GM23248 (cell line): ENCODE measurements at places on chromosomes 5 and 9. TPM values are rescaled to one million over a fixed set of nuclear protein-coding genes. Genes with fewer than 3 reads are reported as not detected.

Gene FBXW5
- 110 and 113 TPM in 2 replicates for polyA plus RNA-seq

Gene ZCCHC7
- 18.9 and 19.4 TPM in 2 replicates for polyA plus RNA-seq

Gene FGF1
- 27.7 and 29.6 TPM in 2 replicates for polyA plus RNA-seq

Gene SLC6A3
- not detected in 2 replicates for polyA plus RNA-seq

Gene ACER2
- polyA plus RNA-seq, result 0.30 and 0.48 TPM in 2 replicates

DNA sequence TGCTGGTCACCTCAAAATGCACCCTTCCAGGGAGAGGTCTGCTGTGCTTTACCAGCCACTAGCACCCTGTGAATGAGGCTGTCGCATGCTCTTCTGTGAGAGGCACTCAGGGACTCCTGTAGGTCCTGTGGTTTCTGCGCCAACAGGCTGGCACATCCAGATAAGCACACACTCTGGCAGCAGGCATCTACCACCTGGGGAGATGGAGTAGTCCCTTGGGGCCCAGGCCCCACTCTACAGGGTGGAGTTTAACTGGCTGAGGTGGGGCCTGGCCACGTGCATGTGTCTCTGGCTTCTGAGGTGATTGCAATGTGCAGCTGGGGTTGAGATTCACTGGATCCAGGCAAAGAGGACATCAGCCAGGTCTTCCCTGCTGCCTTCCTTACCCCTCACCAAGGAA is 32.3 kb downstream of the TMEM174 start:
- H3K27me3 ChIP-seq, result no peaks in the 10 kb centered on the region
- H3K4me3 ChIP-seq, result no peak overlapping the region
- no peak for DNase-seq
- H3K36me3 ChIP-seq, result no peaks in the 10 kb centered on the region
- no peaks in the 10 kb centered on the region for H3K4me1 ChIP-seq

GRCh38 chr5:5929291-5930020 is 448.9 kb downstream of the MED10 start:
- H3K27me3 ChIP-seq, result no peaks in the 10 kb centered on the region
- H3K4me1 ChIP-seq, result no peaks in the 10 kb centered on the region
- no peak overlapping the region for H3K4me3 ChIP-seq
- H3K36me3 ChIP-seq, result no peaks in the 10 kb centered on the region

DNA sequence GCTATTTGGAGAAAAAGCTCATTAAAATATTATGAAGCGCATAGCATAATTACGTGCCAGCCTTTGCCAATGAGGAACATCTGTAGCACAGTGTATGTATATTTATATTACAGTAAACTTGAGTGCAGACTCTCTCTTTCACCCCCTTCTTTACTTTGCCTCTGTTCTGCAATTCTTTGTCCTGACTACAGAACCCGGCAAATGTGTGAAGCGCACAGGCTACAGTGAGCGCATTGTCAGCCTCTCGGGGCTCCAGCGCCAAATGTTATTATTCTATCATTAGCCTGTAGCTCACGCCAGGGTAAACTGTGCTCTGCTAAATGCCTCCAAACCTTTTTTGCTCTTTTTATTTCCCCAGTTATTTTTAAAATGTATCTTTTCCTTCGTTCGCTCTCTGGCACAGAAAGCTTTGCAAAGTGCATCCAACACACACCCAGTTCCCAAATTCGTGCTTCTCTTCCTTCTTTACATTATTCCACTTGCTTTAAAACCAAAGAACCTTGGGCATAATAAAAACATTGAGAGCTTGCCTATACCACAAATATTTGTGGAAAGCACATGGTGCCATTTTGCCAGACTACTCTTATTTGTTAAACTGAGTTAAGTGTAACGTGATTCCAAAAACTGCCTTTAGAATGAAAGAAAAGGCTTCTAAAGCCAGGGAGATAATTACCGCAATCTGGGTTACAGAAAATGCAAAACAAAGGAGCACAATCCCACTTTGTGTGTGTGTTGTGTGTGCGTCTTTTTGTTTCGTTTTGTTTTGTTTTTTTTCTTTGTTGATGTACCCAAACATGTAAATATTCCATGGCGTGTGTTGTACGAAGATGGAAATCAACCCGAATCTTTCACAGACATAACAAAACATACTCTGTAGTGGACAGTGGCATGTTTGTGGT is 164.1 kb upstream of the MPDZ start:
- H3K4me3 ChIP-seq, result no peak overlapping the region
- H3K36me3 ChIP-seq, result no peaks in the 10 kb centered on the region
